ENCODE measurements at places on chromosomes 7 and 10.
A peak's percentile ranks its signal among the peaks of the same experiment; 100 is the strongest.

DNA sequence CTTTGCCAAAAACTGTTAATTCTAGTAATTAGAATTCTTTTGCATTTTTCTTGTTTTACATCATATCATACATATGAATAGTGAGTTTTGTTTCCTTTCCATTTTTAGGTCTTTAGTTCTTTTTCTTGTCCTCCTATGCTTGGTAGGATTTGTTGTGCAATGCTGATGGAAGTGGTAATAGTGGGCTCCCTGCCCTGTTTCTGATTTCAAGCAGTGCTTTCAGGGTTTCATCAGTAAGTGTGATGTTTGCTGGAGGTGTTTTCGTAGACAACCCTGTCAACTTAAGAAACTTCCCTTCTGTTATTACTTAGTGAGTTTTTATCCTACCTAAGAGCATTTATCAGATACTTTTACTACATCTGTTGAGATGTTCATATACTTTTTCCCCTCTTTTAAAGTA lies 50.5 kb downstream of the CSGALNACT2 start:
- DNase-seq: no peak

GRCh38 chr7:96303686-96304443 lies 18.0 kb downstream of the SLC25A13 start:
- DNase-seq: no peak

DNA sequence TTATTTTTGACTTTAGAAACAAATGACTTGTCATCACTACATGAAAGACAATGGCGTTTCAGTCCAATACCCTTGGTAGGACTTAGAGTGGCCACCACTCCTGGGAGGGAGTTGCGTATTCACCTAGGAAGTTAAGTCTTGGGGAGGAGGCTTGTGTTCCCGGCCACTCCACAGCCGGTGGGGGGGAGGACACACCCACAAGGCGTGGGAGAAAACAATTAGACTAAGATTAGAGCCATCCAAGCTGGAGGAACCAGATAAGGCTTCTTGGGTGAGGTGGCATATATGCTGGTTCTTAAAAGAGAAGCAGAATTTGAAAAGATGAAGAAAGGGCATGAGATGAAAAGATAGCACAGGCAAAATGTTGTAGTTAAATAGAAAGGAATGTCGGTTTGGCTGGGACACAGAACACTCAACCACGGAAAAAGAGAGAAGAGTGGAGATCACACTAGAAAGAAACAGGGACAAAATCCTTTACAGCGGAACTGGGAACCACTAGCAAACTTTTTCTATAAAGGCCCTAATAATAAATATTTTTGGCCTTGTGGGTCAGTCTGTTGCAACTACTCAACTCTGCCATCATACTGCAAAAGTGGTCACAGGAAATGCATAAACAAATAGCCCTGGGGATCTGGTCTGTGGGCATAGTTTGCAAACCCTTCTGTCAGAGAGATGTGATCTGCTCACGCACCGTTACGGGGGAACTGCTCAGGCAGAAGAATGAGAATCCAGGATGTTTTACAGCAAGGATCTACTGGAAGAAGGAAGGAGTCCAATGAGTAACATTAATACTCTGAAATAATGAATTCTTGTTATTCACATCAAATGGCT lies 651.8 kb downstream of the PARD3 start:
- DNase-seq: peak; percentile 39

DNA sequence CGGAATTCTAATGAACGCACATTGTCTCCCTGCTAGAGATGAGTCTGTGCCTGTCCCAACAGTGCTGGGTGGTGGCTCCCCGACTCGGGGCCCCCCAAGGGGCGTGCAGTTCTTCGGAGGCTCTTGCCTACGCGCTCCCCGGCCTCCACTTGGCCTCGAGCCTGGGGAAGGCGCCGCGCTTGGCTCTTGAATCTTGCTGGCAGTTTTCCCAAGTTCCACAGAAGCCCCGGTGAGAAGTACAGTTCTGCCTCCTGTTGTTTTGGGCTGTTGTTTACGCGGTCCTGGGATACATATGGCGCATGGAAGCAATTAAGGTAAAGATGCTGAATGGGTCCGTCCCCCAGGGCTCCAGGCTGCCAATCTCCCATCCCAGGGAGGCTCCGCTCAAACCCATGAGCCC lies 32.6 kb upstream of the UNCX start:
- DNase-seq: no peak

DNA sequence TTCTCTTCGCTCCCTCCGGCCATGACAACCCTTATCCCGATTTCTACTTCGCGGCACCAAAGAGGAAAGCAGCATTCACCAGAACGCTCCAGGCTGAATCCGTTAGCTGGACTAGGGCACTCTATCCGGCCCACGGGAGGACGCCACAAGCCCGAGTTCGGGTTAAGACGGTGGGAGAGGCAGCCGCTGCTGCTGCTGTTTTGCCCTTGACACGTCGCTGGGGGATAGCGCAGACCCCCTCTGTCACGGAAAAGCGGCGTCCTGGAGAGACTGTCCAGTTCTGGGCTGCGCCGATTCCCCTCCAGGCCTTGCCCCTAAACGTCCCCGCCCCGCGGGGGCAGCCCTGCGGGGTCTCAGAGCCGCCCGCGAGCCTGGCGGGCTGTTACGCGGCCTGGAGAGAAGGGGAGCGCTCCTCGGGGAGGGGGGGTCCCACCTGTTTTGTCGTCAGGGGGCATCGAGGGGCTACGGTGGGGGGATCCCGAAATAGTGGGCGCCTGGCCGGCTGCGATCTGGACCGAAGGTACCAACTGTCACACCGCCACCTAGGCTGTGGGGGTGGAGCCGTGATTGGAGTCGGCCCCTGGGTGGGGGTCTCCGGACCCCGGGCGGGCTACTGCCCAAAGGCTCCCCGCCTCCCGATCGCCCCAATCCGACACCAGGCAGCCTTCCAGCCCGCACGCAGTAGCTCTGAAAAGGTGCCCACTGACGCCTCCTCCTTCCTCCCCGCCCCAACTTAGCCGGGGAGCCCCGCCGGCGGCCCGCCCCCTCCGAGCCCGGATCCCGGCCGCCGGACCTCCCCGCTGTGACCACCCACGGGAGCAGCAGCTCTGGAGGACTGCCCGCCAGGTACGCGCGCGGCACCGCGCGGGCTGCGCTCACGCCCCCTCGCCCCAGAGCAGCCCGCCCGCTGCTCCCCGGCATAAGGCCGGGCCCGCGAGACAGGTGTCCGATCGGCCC lies 772 bp downstream of the SGMS1 start:
- peak; percentile 62 for DNase-seq

GRCh38 chr7:141362580-141363435 lies 188.4 kb upstream of the AGK start:
- no peak for DNase-seq

DNA sequence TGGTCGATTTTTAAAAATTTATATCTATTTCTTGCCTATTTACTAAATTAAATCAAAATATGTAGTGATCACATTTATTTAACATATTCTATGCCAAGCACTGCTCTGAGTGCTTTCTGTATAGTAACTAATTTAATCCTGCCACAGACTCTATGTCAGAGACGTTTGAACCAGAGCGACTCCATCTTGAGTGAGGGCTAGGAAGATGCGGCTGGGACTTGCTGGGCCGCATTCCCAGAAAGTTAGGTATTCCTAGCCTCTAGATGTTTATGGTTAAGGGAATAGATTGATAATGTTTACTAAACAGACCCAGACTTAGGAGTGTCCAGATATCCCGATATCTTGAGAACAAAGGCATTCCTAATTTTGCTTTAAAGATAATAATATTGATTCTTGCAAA lies 3.2 kb upstream of the GSTO1 start:
- DNase-seq: no peak

- peak; percentile 76 for DNase-seq
These were observed 4.2 kb downstream of the AHR start for GRCh38 chr7:17302575-17303142.

DNA sequence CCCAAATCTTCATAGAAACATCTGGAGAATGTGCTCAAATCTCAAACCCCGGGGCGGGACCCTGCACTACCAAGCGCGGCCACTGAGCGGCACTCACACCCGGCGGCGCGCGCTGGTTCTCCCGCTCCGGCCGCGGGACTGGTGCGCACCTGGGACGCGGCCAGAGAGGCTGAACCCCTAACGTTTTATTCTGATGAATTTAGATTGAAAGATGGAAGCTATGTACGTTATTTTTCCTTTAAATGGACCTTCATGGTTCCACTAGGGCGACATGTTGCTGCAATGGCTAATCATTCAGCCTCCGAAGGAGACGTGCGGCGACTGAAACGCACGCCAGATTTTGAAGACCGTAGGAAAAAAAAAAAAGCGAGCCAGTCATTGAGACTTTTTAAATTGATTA lies 107.0 kb upstream of the INSIG1 start:
- DNase-seq: peak; percentile 23

- no peak for DNase-seq
These were observed 110.4 kb downstream of the CSTF2T start for GRCh38 chr10:51588984-51589383.

DNA sequence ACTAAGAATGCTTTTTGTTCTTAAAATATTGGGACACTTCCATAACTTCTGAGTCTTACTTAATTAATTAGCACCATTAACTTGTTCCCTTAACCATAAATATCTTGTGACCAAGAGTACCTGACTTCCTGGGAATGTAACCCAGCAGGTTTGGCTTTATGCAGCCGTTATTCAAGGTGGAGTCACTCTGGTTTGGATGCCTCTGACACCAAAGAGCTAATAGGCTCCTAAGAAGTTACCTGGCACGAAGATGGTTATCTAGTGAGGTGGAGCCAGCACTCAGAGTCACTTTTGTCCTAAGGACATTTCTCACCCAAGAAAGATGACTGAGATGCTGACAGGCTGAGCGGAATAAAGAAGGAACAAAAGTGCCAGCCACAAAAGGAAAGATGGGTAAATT lies 172.3 kb downstream of the C1GALT1 start:
- peak; percentile 53 for DNase-seq

All from T47D (cell line).